Hematopoietic multipotent progenitor cell treated with erythropoietin and hydrocortisone succinate and interleukin-3 and kit ligand, for 8 days (in vitro differentiated cells): ENCODE measurements at places on chromosomes 1 and 21.

DNA sequence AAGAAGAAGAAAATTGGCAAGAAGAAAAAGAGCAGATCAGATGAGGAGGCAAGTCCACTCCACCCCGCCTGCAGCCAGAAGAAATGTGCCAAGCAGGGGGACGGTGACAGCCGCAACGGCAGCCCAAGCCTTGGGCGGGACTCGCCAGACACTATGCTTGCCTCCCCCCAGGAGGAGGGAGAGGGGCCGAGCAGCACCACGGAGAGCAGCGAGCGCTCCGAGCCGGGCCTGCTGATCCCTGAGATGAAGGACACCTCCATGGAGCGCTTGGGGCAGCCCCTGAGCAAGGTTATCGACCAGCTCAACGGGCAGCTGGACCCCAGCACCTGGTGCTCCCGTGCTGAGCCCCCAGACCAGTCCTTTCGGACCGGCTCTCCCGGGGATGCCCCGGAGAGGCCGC, 9.0 kb upstream of the SLC25A34 start:
- no peak for DNase-seq

- no peak for DNase-seq
These were observed 23.6 kb downstream of the XCL2 start for GRCh38 chr1:168520052-168520751.

DNA sequence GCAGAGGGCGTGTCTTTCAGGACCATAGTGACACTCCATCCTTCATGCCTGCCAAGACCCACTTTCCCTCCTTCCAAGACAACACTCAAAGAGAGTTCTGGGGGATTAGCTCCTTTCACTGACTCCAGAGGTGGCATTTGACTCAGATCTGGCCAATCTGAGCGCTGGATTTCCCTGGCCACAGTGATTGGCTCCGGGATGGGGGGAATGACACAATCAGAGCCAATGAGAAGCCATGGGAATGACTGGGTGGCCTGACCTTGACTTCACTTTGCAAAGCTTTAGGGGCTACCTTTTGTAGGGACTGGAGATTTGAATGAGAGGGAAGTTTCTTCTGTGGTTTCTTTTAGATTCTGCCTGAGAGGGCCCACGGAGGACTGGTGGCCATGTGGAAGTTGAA, 26.9 kb upstream of the WNT4 start:
- no peak for DNase-seq

- DNase-seq = no peak
These were observed 62.8 kb upstream of the BCL9 start for GRCh38 chr1:147478521-147478920.

DNA sequence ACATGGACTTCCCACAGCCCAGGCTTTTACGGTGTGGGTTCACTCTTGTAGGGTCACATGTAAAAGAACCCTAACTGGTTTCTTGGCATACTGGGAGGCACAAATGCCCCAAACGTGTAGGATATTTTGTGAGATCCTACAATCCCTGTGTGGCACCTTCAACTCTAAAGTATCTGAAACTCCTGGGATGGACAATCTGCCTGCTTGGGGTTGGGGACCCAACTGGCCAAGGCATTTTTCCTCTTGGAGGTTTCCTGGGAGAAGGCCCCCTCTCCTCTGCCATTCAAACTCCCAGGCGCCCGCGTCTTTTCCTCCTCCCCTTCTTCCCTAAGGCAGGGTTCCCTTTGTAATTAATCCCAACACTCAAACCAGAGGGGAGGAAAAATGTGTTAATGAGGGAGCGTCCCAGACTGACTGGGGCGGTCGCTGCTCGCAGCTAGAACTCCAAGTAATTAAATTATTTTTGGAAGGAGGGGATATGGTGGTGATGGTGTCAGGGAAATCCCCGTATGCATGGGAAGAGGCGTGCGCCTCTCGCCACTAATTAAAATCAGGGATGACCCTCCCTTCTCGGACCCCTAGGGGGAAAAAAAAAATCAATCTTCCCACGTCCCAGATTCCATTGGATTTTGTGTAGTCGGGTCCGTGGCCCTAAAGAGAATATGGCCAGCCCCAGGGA, 681 bp upstream of the VANGL2 start:
- no peak for DNase-seq

GRCh38 chr1:183215936-183216335, 29.9 kb downstream of the LAMC2 start:
- no peak for DNase-seq

- no peak for DNase-seq
These were observed 152.5 kb downstream of the CDC7 start for GRCh38 chr1:91653183-91653582.

DNA sequence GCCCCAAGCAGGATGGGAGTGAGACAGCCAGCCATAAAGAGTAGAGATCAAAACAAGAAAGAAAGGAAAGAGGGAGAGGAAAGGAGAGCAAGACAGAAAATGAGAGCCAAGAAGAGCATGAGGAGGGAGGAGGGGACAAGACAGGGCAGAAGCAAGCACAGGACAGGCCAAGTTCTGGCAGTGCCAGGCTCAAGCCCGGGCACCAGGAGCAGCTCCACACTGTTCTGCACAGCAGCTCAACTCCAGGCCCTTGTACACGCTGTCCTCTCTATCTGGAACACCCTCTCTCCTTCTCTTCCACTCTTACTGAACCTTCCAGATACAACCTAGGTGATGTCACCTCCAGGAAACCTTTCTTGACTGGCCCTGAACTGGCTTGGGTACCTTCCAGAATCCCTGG, 11.7 kb downstream of the IFFO2 start:
- DNase-seq = no peak

- no peak for DNase-seq
These were observed 190.2 kb downstream of the RASAL2 start for GRCh38 chr1:178284058-178284457.

DNA sequence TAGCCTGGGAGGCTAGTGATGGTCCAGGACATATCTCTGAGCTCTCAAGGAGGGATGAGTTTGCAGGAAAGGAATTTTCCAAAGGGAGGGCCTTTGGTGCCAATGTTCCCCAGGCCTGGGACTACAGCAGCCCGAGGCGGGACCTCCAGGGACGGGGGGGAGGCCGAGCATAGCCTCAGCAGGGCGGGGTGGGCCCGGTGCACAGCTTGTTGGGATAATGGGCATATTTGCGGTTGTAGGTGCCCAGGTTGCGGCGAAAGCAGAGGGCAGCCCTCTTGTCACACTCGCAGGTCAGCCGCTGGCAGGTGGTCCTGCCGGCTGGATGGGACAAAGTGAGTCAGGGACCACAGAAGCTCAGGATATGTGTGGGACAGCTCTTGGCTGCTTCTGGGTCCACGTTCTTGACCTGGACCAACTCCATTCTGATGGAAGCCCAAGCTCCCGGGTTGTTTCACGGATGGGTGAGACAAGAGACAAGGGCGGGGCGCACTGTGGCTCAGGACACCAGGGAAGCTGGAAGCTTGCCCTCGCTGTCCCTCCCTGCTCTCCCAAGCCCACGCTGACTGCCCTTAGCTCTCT, 3.2 kb downstream of the PLA2G2E start:
- DNase-seq = no peak

DNA sequence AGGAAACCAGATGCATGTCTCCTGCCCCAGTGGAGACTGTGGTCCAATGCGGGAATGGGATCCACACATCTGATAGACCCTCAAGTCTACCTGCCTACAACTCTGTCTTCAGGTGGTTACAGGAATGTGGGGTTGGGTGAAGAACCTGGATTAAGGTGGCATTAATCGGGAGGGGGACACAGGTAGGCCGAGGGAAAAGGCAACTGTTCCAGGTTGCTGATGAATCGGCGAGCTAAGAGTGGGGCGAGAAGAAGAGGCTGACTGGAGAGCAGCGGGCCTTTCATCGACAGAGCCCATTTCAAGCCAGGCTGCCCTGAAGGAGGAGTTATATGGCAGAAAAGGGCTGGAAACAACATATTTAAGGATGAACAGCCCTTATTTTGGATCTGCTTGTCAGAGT, 836 bp downstream of the CD2 start:
- DNase-seq = no peak

- DNase-seq = peak; percentile 82
These were observed 338.1 kb downstream of the SMYD3 start for GRCh38 chr1:246169019-246169418.

- DNase-seq = no peak
These were observed 131.8 kb upstream of the PKN2 start for GRCh38 chr1:88552226-88552625.

- DNase-seq = no peak
These were observed 35.2 kb downstream of the EPHX1 start for GRCh38 chr1:225845097-225845496.

DNA sequence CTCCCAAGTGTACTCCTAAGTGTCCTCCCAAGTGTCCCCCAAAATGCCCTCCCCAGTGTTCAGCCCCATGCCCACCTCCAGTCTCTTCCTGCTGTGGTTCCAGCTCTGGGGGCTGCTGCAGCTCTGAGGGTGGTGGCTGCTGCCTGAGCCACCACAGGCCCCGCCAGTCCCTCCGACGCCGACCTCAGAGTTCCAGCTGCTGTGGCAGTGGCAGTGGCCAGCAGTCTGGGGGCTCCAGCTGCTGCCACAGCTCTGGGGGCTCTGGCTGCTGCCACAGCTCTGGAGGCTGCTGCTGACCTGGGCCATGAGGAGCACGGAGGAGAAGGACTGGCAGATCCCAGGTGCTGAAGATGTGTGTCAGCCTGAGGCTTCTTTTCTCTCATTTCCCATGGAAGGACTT, 993 bp downstream of the LCE5A start:
- DNase-seq = no peak

DNA sequence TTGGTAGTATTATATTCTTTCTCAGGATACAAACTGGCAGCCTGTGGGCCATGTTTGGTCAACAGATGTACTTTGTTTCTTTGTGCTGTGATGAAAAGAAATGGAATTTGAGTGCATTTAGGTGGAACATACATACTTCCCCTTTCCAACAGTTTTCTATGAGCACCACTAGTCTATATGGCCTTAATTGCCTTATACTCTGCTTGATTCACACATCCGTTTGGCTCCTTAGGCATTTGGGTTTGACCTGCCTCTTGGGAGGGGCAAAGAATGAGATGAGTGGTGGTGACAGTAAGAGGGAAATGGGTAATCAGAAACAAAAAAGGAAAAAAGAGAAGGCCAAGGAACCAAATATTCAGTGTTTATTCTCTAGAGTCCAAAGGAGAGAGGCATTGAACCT, 17.0 kb downstream of the CFAP126 start:
- DNase-seq = no peak

DNA sequence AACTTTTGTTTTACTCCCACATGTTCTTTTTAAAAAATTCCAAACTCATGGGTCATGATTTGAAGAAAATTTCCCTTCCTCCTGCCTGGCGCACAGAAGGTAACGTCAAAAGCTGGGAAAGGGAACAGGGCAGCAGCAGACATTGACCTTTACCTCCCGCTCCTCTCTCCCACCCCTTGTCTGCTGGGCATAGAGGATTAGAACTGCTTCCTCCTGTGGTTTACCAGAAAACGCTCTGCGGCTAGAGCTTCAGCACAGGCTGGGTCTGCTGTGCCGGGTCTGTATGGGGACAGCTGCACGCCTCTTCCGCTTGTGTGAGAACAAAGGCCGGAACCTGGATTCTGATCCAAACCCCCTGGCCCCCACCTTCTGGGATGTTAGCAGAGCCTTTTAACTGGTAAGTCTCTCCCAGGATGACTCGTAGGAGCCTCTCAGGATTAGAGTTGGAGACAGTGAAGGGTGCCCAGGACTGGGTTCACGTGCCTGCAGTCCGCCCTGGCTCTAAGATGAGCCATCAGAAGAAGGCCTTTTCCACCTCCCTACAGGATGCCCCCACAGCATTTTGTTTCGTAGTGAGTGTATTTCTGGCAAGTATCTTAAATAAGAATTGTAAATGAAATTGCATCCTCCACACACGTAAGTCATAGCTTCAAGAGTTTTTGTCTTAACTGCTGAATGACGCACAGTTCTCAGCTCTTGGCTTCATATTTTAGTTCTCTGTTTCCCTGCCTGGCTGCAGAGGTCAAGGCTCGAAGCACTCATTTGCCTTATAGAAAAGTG, 5.2 kb downstream of the H6PD start:
- peak; percentile 76 for DNase-seq

- DNase-seq = no peak
These were observed 29.8 kb downstream of the SUSD4 start for GRCh38 chr1:223334156-223334555.

- DNase-seq = no peak
These were observed 216.2 kb downstream of the SETD4 start for GRCh38 chr21:35843911-35844667.

DNA sequence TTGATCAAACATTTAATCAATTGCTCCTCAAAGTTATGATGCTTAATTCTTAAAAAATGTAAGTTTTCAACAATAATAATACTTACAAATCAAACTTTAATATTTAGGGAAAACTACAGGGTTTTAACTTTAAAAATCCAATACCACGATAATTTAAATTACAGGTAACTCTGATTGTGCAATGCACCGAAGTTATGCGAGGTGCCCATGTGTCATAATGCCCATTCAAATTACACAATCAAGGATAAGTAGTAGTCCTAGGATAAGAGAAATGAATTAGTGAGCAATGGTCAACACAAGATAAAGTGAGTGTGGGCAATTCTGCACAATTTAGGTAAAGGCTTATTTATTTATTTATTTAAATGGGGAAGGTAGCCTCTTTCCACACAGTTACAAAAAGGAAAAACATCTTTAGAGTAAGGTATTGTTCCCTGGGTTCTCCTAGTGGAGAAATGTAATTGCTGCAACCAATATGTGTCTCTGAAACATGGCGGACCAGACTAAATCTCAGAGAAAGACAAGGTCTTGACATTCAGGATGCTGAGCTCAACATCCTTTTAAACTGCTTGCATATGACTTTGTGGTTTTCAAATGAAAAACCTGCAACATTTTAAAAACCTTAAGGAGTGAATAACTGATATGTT, 164.2 kb downstream of the TTLL7 start:
- DNase-seq = no peak

GRCh38 chr21:22020221-22020620, 1022.0 kb downstream of the NCAM2 start:
- DNase-seq = no peak

DNA sequence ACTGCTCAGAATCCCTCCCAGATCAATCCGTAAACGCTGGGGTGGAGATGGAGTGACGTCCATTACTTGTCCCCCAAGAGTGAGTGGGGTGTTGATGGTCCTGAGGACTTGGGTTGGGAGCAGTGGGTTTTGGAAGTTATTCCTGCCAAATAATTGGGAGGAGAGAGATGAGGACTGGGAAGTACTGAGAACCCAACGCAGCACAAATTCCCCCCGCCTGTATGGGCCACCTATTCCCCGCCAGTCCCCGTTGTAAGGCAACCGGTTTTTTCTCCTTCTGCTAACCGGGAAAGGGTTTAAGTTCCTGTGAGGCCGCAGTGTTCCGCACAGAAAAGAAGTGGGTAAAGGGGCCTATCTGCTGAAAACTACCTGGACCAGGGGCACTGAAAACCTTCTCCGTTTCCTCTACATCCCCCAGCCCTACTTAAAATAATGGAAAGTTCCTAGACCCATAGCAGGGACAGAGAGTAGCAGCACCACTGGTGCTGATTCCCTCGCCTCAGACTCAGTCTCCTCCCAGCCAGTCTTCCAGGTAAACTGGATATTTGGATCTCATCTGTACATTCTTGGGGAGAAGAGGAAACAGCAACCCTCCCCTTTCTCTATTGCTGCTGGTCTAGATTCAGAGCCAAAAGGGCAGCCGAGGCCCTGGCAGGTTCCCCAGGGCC, 738 bp downstream of the LURAP1 start:
- DNase-seq = no peak
